NAMALWA (cell line): ENCODE measurements at places on chromosomes 4 and X.

- no peak for DNase-seq
Observed at GRCh38 chr4:105751718-105752299, 43.2 kb downstream of the GSTCD start.

DNA sequence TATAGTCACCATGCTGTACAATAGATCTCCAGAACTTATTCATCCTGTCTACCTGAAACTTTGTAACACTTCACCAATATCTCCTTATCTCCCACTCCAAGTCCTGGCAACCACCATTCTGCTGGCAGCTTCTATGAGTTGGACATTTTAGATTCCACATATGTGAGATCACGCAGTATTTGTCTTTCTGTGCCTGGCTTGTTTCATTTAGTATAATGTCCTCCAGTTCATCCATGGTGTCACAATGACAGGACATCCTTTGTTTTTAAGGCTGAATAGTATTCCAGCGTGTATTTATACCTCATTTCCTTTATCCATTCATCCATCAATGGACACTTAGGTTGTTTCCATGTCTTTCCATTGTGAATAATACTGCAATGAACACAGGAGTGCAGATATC lies 198.7 kb downstream of the QDPR start:
- DNase-seq, result no peak

GRCh38 chrX:48509245-48509590 lies 426 bp downstream of the PORCN start:
- DNase-seq, result peak; percentile 13

DNA sequence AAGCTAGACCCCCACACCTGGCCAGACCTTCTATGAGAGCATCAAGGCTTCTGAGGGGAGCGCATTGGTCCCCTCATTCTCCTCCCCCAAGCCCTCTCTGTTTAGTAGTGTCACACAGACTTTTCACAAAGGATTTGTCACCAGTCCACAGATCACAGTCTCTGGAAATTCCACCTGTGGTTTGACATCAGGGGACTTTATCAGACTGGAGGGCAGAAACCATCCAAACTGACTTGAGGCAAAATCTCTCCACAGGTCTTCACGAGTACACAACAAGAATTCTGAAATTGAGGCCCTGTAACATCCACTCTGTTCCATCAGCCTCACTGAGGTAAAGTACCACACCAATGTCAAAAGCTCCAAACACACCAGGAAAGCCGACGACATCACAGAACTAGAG lies 112.5 kb downstream of the SH3KBP1 start:
- no peak for DNase-seq

DNA sequence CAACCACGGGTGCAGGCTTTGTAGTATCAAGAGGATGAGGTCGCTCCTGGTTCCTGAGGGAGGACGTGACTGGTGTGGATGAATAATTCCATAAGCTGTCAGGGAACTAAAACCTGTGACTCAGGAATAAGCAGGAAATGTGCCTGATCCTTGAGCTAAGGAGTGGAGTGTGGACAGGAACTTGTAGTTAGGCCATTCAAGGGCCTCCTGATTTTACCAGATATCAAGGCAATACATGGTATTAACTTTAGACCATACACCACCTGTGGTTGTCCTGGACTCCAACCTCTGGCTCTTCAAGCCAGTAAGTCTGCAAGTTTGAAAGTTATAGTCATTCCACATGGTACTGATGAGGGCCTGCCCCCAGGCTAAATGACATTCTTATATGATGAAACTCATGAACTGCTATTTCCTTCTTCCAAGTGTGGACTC lies 12.1 kb upstream of the ING2 start:
- no peak for DNase-seq

DNA sequence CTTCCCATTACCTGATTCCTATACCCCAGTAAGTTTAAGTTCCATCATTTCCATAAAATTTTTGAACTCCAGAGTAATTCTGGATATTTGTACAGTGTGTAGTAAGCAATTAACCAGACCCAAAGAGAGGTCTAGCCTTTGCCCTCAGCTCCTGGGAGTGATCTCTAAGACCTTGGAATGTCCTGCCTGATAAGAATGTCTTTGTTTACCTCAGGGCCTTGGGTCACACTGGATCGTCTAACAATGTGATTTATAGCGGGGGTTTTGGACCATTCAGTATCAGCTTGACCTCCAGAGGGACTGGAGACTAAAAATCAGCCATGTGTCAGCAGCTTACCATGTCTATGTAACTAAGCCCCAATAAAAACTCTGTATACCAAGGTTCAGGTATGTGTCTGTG lies 330.9 kb upstream of the PPP1R2C start:
- DNase-seq, result no peak

GRCh38 chr4:17758485-17758884 lies 22.9 kb downstream of the FAM184B start:
- DNase-seq, result no peak

- no peak for DNase-seq
Observed at GRCh38 chr4:3226467-3226866, 22.5 kb upstream of the MSANTD1 start.
